Fibroblast of skin of scalp (primary cell): ENCODE measurements at places on chromosomes 11 and 22.
A peak's percentile ranks its signal among the peaks of the same experiment; 100 is the strongest.

- DNase-seq, result no peak
Measured at GRCh38 chr11:120123946-120124345, 14.0 kb downstream of the TRIM29 start.

DNA sequence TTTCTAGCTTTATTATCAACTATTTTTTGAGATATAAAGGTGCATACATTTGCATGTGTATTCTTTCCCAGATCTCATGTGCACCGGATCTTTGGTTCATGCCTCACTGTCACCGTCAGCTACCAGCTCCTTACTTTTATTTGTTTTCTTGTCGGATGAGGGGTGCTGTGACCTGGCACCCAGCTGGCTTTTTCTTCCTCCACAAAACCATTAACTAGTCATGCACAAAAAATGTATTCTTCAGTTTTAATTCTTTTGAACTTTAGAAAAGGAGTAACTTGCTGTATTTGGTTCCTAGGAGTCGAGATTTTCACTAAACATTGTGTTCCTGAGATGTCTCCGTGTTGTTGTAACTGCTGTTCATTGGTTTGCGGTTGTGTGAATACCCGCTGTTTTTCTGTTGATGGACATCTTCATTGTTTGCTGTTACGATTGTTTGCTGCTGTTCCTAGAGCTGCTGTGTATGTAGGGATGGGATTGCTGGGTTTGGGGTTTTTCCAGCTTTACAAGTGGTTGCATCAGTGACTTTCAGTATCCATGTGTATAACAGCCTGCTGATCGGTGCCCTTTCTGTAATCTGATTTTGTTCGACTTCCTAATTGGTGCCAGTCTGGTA is 39.4 kb downstream of the MOV10L1 start:
- DNase-seq, result peak; percentile 62

DNA sequence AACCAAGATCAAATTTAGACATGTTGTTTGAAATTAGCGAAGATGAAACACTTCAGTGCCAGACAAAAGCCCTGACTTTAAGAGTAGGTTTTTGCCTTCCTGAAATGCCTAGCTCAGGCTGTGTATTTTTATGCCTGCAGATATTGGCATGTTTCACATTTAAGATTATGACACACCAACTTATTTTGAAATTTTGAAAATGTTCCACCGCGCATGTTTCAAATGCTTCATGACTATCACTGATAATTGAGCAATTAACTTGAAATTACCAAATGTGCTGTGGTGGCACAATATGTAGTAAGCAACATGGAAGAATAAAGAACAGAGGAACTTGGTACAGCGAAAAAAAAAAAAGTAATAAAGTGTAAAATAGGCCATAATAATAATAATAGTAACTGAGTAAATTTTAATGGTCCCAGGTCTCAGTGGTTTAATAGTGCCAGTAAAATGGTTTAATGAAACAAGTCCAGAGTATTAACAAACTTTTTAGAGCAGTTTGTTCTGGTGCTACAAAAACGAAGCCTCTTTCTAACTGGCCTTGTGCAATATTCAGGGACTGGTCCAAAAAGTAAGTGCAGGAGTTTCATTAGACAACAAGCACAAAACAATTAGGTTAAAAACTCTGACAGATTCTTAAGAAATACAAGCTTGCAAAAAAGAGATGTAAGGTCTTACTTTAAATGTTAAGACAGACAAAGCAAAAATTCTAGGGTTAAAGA is 112.5 kb upstream of the SOX6 start:
- no peak for DNase-seq

- no peak for DNase-seq
Measured at GRCh38 chr11:134278356-134278755, 2.2 kb downstream of the GLB1L3 start.

- no peak for DNase-seq
Measured at GRCh38 chr22:25656724-25657123, 85.3 kb upstream of the MYO18B start.

GRCh38 chr22:29654420-29654819 is 51.0 kb downstream of the NF2 start:
- no peak for DNase-seq

- DNase-seq, result no peak
Measured at GRCh38 chr11:99614352-99614751, 593.6 kb downstream of the CNTN5 start.

DNA sequence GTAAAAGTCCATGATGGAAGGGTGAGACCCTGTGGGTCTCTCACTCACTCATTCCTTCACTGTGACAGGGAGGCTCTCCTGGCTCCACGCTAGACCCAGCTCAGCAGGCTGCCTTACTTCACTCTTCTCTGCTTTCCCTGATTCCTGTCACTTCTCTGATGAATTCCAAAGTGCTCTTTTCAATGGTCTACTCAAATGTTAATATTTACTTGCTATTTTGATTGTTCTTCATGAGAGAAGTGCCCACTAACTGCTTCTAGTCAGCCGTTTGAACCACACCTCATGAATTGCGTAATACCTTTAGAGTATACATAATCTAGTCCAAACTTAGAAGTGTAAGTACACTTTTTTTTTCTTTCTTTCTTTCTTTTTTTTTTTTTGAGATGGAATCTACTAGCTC is 1350.2 kb upstream of the RAG2 start:
- DNase-seq, result no peak

DNA sequence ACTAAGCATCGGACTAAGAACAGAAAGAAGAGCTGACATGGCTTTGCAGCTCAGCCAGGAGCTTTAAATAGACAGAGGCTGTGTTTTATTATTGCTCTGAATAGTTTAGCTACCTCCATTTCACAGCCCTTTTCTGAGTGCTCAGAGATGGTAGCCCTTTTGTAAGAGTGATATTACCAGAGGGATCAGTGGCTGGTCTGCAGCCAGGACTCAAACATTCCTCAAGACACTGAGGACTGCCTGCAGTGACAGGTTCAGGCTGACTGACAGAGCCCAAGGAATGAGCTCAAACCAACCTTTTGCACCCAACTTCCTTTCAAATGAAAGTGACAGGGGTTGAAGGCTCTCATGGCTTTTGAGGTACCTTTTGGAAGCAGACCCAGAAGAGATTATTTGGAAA is 189.0 kb downstream of the DDX10 start:
- peak; percentile 43 for DNase-seq

- no peak for DNase-seq
Measured at GRCh38 chr11:109784536-109784935, 308.7 kb upstream of the ZC3H12C start.

- no peak for DNase-seq
Measured at GRCh38 chr11:58562375-58562800, 13.3 kb downstream of the LPXN start.

DNA sequence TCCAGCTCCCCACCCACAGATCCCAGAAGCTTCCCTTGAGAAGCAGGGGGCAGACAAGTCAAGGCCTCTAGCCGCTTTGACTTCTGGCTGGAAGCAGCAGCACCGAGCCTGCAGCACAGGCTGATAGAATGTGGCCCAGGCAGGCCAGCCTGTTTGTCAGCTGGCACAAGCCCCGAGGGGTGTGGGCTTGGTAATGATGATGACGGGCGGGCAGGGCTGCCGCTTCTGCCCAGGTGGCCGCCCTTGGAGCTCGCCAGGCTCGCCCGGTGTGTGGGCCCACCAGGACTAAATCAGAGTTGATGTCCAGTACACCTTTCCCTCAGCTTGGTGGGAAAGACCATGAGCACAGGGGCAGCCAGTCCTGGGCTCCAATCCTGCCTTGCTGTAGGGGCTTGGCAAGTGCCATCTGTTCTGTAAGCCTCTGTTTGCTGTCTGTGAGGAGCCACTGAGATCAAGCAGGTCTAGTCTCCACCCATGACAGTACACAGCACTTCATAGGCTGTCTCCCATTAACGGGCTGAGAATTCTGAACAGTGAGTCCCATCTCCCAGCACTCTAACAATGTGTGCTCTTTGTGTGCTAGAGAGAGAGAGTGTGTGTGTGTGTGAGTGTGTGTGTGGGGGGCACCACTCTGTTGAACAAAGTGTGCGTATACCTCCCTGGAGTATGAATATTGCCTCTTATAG is 26.8 kb downstream of the MICAL2 start:
- no peak for DNase-seq

DNA sequence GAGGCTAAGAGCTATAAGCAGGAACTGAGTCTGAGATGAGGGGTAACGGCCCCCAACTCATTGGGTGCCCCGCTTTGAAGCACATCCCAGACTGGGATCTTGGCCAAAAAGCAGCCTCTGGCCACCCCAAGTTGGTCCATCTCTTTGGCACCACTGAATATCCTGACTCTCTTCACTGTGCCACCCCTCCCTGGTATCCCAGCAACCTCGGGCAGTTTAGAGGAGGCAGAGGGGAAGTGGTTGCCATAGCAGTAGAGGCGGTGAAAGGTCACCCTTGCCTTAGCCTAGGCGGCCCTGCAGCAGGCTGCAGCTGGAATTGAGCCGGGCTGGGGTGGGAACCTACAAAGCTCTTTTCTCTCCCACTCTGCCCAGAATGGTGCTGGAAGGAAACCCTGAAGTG is 1.1 kb downstream of the PELI3 start:
- no peak for DNase-seq

DNA sequence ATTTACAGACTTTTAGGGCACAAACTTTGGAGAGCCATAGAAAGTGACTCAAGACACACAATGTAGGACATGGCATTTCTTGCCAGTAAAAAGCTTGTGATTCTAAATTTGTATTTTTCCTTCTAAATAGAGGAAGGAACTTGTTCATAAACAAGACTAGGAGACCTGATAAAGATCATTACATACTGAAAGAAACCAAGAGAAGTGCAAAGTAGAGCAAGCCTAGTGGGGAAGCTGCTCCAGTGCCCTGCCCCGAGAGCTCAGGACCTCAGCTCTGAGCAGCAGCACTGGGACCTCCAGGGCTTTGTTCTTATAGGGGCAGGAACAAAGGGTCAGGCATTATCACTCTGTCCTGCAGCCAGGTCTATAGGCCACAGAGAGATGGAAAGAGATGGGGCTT is 7.2 kb downstream of the IRAG1 start:
- DNase-seq, result no peak

DNA sequence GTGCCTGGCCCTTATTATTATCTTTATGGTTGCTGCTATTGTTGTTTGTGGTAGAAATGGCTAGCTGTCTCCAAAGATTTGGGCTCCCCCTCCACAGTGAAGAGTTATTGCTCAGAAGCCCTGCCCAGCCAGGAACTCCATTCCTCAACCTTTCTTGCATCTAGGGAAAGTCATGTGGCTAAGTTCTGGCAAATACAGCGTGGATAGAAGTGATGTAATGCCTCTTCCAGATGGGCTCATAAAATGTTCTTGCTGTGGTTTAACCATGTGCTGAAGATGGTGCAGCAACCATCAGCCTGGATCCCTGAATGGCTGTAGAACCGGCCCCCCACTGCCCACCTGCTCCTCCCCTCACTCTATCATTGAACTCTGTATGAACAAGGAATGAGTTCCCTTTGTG is 203.5 kb upstream of the E2F8 start:
- DNase-seq, result peak; percentile 36

- DNase-seq, result peak; percentile 68
Measured at GRCh38 chr11:68471360-68472340, 11.1 kb downstream of the PPP6R3 start.

GRCh38 chr22:36760786-36761185 is 15.1 kb downstream of the IFT27 start:
- DNase-seq, result no peak

DNA sequence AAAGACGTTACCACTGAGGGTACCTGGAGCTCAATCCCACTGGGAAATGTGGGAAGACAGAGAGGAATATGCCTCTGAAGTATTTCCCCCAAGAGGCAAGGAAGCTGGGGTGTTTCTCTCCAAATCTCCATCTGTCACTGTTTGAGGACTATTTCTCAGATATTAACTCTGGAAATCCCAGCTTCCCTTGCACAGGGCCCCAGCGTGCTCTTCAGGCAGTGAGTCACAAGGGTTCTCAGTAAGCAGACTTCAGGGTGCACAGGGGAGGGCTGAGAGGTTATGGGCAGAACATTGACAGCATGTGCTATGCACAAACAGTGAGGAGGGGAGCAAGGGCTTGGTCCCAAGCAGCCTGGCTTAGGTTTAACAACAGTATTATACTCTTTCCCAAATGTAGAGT is 60.9 kb upstream of the EED start:
- peak; percentile 38 for DNase-seq

DNA sequence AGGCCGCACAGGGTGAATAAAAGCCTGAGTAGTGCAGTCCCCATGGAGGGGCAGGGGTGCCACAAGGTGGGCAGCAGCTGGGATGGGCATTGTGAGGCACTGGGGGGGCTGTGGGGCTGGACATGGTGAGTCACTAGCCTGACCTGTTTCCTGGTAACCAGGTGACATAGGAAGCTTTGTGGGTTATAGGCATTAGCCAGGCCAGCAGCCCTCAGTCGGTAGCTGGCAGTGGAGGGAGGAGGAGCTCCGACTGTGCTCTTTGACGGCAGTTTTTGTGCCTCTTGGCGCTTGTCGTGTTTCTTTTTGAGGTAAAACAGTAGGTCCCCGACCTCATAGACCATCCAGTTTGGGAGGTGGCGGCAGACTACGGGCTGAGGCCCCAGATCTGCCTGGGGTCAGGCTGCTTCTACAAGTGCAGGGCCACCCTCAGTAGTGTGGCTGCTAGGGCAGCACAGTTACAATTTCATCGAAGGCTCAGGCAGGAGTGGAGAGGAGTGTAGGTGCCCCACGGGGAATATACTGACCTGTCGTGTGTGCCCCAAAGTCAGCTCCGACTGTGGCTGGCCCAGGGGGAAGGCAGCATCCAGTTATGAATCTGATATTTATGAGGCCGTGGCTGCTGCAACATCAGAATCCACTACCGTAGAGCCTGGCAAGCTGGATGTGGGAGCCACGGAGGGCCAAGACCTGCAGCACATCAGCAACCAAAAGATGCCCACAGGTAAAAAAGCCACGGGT is 107.7 kb downstream of the CRYBB2 start:
- no peak for DNase-seq

DNA sequence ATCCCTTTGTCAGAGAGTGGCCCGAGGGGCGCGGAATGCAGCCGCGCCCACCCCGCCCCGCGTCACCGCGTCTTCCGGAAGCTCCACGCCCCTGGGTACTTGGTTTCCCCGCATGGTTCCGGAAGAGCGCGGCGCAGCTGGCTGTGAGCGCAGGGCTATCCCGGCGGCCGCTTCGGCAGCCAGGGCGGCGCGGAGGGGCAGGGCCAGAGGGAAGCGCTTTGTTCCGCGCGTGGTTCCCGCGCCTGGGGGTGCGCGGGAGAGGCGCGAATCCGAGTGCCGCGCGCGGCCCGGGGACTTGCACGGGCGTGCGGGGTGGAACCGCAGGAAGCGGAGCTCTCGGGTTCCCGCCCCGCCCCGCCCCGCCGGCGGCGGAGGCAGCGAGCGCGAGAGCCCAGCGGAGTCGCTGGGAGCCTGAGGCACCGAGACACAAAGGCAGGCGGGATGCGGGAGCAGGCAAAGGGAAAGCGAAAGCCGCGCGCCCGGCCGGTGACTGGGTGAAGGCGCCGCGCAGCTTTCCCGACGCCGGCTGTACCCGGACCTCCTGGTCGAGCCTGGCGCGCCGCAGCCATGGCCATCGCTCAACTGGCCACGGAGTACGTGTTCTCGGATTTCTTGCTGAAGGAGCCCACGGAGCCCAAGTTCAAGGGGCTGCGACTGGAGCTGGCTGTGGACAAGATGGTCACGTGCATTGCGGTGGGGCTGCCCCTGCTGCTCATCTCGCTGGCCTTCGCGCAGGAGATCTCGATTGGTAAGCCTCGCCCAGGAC is at the start of gene PANX1:
TSS of gene PANX1 (plus strand) at position 96 of the 766 bp plus-strand sequence. CDS start at position 568, 472 bp downstream.
- peak; percentile 87 for DNase-seq
